GM23248 (cell line): ENCODE measurements at places on chromosomes 1 and 21. TPM values are rescaled to one million over a fixed set of nuclear protein-coding genes. Genes with fewer than 3 reads are reported as not detected.

ARTN gene
- 0.11 TPM in 1 of 2 replicates, not detected in the other for total RNA-seq

GRCh38 chr21:35952651-35953340 is 107.5 kb downstream of the SETD4 start:
- H3K4me1 ChIP-seq: no peaks in the 10 kb centered on the region
- H3K27me3 ChIP-seq: no peaks in the 10 kb centered on the region
- no peak overlapping the region for H3K27ac ChIP-seq
- no peaks in the 10 kb centered on the region for H3K36me3 ChIP-seq
- DNase-seq: no peak

- peak; percentile 46 for DNase-seq
- no peak overlapping the region for H3K27ac ChIP-seq
- H3K36me3 ChIP-seq: no peaks in the 10 kb centered on the region
- H3K4me1 ChIP-seq: peaks cover 8% of the 10 kb centered on the region
These were observed 230.9 kb upstream of the IRF2BP2 start for GRCh38 chr1:234840843-234841242.

DNA sequence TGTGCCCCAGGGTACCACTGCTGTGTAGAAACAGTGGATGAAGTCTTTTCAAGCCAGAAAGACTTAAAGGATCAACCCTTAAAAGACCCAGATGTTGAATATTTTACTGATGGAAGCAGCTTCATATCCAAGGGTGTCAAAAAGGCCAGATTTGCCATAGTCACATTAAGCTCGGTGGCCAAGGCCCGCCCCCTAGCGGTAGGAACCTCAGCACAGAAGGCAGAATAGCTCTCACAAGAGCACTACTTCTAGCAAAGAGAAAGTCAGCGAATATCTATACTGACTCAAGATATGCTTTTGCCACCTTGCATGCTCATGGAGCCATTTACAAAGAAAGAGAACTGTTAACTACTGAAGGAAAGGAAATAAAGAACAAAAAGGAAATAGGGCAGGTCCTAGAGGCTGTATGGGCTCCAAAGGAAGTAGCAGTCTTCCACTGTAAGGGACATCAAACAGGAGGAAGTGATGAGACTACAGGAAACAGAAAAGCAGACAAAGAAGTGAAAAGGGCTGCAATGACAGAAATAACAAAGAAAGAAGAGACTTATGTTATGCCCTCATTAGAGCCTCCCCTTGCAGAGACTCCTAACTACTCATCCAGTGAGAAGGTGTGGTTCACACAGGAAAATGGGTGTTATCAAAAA is 90.5 kb downstream of the LIPI start:
- no peak overlapping the region for H3K4me3 ChIP-seq
- H3K27ac ChIP-seq: no peak overlapping the region
- no peaks in the 10 kb centered on the region for H3K36me3 ChIP-seq
- DNase-seq: peak; percentile 60
- H3K4me1 ChIP-seq: no peaks in the 10 kb centered on the region

DNA sequence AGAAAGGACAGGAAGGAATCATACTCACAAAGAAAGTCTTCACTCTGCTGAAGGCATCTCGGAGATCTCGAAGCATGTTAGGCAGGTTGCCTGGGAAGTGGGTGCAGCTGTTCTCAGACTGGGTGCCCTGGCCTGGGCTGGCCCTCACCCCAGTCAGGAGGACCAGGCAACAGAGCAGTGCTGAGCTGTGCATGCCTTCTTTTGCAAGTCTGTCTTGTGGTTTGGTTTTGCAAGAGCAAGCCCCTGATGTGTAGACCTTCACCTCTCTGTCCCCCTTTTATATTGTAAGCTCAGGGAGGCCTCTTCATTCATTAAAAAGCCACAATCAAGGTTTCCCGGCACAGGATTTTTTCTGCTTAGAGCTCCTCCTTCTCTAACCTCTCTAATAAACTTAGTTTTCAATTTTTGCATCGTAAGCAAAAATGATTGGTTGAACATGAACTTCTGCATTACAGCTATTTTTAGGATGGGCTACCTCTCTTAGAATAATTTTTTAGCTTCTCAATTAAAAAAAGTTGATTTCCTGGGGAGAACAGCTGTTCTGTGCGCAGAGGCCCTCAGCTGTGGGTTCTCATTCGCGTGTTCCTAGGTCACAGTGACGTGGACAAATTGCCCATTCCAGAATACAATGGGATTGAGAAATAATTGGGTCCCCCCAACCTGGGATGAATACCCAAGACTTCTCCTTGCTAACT is at the start of gene IL10:
IL10 (minus strand) TSS at position 252 of the 695 bp plus-strand sequence; CDS start at position 193, 59 bp downstream.
- H3K4me3 ChIP-seq: no peak within 1 kb of the TSS
- H3K27me3 ChIP-seq: no peaks in the 10 kb centered on the region
- H3K27ac ChIP-seq: no peak within 1 kb of the TSS
- no peaks in the 10 kb centered on the region for H3K36me3 ChIP-seq
- no peak for DNase-seq

DNA sequence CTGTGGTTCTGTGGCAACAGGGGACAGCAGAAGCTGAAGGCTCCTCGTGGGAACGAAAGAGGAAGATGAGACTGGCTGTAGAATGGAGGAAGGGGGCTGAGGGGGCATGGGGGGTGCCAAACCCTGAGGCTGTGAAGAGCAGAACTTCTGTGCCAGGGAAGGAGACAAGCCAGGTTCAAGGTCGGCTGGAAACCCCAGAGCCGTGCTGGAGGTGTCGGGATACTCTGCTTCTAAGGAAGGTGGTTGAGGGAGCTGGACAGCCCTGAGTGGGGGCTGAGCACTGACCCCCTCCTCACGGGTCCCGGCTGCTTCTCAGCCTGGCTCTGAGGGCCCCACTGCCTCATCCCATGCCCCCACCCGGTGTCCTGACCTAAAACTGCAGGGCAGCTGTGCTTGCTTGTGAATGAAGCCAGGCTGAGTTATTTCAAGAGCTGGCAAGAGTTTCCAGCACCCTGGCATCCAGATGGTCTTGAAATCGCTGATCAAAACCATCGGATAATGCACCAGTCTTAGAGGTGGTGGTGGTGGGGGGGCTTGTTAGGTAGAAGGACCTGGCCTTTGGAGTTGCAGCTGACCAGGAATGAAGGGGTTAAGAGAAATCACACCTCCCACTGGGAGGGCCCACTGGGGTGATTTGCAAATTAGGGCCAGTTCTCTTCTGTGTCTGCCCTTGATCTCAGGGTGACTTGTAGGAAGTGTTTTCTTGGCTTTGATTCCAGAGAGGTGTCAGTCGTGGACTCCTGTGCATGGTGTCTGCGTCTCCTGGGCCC is 218.9 kb upstream of the C1orf174 start:
- H3K36me3 ChIP-seq: no peaks in the 10 kb centered on the region
- no peaks in the 10 kb centered on the region for H3K4me1 ChIP-seq
- no peak for DNase-seq
- H3K27ac ChIP-seq: no peak overlapping the region
- H3K4me3 ChIP-seq: no peak overlapping the region

GRCh38 chr1:2874607-2875480 is 73.4 kb upstream of the TTC34 start:
- no peaks in the 10 kb centered on the region for H3K4me1 ChIP-seq
- H3K27me3 ChIP-seq: no peaks in the 10 kb centered on the region

DNA sequence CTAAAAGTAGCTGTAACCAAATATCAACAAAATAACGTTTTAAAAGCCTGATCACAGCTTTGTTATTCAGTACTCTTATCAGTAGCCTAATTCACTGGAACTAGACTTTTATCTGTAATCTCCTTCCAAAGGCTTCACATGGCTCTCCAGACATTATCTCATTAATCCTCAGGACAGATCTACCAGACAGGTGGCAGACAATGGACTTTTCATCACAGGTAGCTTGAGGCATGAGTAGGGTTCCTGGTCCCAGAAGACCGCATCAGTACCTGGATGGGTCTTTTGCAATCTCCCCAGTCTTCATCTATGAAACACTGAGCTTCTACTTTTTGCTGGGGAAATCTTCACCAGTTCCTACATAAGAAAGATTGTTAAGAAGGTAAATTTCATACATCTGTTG is 132.2 kb upstream of the FOXD3 start:
- no peaks in the 10 kb centered on the region for H3K4me1 ChIP-seq
- H3K27me3 ChIP-seq: no peaks in the 10 kb centered on the region; the same call in 1 of the 2 replicates
- no peak for DNase-seq
- H3K36me3 ChIP-seq: no peaks in the 10 kb centered on the region

DNA sequence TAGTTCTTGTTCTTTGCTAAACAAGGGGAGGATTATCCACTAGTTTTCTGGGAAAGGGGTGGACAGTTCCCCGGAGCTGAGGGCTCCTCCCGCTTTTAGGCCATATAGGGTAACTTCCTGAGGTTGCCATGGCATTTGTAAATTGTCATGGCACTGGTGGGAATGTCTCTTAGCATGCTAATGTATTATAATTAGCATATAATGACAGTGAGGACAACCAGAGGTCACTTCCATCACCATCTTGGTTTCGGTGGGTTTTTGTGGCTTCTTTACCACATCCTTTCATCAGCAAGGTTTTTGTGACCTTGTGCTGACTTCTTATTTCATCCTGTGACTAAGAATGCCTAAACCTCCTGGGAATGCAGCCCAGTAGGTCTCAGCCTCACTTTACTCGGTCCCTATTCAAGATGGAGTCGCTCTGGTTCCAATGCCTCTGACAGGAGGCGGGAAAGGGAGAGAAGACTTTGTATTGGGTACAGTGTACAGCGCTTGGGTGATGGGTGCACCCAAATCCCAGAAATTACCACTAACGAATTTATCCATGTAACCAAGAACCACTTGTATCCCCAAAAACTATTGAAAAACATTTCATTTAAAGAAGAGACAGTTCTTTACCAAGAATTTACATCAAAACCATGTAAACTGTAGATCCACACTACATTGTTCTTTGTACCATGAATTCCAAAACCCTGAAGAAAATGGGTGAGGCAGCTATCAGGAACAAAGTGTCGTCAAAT is 8.7 kb upstream of the SLC2A5 start:
- H3K27ac ChIP-seq: no peak overlapping the region
- no peak overlapping the region for H3K4me3 ChIP-seq
- peaks cover 5% of the 10 kb centered on the region; the same call in 1 of the 2 replicates for H3K4me1 ChIP-seq
- peak; percentile 31 for DNase-seq
- H3K36me3 ChIP-seq: no peaks in the 10 kb centered on the region

DNA sequence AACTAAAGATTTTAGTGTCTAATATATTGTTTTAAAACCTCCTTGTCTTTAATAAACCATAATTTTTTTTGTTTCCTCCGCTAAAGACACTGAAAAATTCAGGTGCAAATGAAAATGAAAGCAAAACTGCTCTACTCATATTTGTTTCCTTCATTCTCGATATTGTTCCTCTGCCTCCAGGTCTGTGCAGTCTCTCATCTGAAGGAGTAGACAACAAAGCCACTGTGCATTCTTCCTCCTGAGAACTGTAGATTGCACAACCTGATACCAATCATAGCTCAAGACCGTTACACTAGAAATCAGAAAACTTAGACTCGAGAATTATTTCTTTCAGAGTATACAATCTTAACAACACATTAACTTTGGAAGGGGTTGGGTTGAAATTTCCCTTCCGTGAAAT is 373.1 kb upstream of the CXADR start:
- peak; percentile 30 for DNase-seq
- no peak overlapping the region for H3K27ac ChIP-seq
- H3K4me1 ChIP-seq: no peaks in the 10 kb centered on the region
- H3K27me3 ChIP-seq: no peaks in the 10 kb centered on the region
- H3K4me3 ChIP-seq: peak overlapping the region; percentile 57
- no peaks in the 10 kb centered on the region for H3K36me3 ChIP-seq
